Vagina (tissue), 2 donors: ENCODE measurements at places on chromosomes 7 and 10.

DNA sequence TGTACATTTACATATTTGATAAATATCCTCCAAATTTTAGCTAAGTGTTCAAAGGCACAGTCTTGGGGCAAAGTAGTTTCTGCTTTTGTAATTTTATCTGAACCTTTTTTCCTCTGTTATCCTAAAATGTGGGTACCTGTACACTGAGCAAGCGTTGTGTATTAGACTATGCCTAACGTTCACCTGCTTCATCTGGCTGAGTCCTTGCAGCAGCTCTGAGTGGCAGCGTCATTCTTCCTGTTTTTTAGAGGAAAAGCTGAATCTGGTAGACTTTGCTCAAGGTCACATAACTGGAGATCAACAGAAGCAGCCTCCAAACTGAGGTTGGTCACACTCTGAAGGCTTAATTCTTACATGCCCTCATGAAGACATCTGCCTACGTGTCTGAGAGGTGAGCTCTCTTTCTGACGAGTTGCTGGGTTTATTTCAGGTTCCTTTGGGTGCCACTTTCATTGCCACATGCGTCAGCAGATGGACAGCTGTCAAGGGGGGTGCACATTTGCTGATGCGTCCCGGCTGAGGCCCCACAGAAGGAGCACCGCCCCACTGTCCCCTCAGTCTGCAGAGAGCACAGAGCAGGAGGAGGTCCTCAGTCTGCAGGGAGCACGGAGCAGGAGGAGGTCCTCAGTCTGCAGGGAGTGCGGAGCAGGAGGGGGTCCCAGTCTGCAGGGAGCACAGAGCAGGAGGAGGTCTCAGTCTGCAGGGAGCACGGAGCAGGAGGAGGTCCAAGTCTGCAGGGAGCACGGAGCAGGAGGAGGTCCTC is 406.5 kb upstream of the SHH start:
- peak; percentile 77 for DNase-seq

DNA sequence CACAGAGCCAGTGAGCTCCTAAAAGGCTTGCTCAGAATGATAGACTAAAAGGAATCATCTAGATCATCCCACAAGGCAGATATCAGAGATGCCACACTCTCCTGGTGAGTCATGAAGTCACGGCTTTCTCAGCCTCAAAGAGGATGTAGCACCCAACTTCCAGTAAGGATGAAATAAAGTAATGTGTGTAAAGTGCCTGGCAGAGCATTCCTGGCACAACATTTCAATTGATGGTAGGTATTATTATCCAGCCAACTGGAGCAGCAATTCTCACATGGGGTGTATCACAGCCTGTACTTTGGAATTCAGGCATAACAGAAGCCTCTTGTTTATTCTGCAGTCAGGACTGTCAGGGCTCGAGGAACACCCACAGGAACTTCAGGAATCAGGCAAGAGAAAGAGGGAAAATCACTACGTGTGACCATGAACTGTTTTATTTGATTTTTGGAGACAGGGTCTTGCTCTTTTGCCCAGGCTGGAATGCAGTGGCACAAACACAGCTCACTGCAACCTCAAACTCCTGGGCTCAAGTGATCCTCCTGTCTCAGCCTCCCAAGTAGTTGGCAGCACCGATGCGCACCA is 5.3 kb upstream of the NAT16 start:
- DNase-seq = no peak

DNA sequence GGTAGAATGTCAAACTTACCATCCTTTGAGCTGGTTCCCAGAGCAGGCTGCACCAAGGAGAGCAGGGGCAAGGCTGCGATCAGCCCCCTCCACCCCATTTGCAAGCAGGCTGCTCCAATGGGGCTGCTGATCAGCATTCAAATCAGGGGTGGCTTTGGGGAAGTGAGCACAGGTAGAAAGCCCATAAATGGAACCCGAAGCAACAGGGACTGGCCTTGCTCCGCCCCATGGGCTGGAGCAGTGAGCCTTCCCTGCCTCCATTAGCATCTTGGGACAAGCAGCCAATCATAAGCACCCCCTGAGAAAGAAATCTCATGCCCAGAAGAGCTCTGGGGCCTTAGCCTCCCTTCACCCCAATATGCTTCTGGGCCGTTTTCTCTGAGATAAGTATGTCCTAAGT is 4.0 kb upstream of the PKD1L1 start:
- DNase-seq = no peak

GRCh38 chr10:73744664-73744975 is 448 bp downstream of the SEC24C start:
- DNase-seq = no peak

- no peak for DNase-seq
These were observed 97.2 kb upstream of the CDK1 start for GRCh38 chr10:60681103-60681502.

DNA sequence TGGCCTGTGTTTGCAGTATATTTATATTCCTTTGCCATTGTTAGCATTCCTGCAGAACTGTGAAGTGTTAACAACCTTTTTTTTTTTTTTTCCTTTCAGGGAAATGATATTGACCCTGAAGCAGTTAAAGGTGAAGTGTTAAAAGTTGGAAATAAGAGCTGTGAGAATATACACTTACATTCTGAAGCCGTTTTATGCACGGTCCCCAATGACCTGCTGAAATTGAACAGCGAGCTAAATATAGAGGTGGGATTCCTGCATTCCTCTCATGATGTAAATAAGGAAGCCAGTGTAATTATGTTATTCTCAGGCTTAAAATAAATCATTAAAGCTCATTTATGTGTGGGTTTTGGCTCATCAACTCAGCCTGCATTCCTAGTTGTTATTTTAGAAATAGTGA is 92.8 kb upstream of the CAPZA2 start:
- no peak for DNase-seq

DNA sequence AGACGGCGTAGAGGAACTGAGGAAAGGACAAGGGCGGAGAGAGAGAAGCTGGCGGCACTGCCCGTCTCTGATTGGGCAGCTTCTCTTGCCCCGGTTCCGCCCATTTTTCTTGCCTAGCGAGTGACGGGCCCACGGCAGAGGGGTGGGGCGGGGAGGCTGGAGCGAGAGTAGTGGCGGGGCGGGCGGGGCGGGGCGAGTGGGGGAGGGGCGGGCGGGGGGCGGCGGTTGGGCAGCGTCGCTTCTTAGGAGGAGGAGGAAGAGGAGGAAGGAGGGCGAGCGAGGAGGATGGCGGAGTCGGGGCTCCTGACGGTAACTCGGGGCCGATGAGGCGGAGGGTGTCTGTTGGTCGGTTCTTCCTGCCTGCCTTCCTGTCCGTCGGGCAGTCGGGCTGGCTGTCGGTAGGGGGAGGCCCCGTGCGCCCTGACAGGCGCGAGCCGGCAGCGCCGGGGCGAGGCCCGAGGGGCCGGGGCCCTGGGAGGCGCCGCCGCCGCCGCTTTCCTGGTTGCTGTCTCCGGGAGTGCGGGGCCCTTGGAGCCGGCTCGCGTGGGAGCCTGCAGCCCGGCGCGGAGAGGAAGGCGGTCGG is at the start of gene SHOC2:
TSS of gene SHOC2 (plus strand) at position 256 of the 583 bp plus-strand sequence. CDS start 44,755 bp downstream, outside the sequence.
- DNase-seq = peak; percentile 98

DNA sequence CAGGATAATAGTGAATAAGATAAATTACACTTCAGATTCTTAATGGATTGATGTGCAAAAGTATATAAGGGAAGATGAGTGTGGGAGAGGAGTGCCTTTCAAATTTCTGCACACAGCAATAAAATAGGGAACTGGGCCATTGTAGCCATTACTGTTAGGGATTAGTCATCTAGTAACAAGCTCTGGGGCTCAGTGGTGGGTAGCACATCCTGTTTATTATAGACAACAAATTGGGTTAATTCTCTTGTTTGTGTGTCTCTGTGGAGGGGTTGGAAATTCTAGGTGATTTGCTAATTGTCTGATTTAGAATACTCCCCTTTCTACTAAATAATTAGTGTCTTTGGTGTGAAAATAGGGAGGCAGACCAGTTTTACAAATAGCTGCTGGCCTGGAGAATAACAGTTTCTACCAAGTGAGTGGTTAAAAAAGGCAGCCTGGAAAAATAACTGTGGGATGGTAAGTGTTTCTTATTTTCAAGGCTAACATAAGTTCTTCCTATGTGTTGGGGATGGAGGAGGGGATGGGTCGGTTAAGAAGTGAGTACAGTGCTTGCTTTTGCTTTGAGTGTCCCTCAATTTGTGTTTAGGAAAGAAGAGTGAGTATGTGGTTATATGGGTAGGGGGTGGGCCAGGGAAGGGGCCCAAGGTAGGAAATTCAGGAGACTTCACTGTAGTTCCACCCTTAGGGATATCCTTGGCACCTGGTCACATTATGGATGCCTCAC is 43.3 kb upstream of the TMEM248 start:
- DNase-seq = no peak

DNA sequence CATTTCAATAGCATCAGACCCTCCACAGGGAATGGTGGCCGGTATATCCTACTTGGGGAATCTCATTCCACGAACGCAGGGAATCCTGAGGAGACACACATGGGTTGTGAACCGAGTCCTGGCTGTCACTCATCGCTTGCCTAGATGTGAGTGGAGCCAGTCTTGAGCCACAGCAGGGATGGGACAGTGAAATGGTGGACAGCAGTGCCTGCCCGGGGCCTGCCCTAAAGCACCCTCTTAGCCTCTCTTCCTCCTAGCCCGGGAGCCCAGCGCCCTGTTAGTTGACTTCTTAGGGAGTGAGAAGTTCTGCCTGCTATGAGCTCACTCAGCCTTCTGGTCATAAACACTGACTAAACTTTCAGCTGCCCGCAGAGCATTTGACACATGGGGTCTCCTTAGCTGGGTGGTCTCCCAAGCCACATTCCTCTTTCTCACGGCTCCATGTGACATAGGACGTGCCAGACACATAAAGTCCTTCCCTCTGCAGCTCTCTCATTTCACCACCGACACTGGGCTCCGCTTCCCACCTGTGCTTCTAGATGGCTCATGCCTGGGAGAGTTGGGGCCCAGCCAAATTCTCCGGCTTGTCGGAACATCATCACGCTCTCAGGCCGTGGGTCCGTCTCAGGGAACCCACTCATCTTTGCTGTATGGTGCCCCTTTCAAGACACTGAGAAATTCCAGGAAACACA is 60.9 kb downstream of the TCERG1L start:
- no peak for DNase-seq

DNA sequence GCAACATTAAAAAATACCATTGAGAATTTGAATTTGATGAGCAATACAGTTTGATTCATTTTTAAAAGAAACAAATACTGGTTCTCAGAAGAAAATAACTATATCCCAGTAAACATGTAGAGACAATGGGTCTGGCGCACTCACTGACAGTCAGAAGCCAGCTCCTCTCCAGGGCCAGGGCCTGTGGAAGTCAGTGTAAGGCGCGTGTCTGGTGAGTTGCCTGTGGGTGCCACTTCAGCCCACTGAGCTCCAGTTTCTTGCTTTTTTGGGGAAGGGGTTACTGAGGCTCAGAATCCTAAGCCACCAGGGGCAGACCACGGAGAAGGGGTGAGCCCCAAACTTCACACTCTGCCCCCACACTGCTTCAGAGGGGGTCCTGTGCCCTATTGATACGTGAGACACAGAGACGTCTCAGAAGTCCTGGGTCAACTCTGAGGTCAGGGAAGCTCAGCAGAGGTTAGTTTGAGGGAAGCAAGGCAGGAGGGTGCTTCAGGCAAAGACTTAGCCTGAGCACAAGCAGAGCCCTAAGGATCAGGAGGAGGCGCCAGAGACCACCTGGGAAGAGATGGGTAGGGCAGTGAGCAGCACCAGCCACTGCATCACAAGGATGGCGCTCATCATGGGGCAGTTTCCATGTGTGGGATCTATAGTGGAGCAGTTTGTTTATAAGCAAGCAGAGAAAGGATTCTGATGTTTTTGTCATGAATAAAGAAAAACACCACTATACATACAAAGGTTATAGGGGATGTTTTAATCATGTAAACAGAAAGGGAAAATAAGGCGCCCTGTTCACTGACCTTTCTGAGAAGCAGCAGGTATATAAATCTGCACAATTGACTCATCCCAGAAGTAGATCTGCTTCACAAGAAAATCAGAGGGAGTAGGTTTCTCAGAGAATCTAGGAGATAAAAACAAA is 95.7 kb downstream of the PKD1L1 start:
- DNase-seq = no peak

DNA sequence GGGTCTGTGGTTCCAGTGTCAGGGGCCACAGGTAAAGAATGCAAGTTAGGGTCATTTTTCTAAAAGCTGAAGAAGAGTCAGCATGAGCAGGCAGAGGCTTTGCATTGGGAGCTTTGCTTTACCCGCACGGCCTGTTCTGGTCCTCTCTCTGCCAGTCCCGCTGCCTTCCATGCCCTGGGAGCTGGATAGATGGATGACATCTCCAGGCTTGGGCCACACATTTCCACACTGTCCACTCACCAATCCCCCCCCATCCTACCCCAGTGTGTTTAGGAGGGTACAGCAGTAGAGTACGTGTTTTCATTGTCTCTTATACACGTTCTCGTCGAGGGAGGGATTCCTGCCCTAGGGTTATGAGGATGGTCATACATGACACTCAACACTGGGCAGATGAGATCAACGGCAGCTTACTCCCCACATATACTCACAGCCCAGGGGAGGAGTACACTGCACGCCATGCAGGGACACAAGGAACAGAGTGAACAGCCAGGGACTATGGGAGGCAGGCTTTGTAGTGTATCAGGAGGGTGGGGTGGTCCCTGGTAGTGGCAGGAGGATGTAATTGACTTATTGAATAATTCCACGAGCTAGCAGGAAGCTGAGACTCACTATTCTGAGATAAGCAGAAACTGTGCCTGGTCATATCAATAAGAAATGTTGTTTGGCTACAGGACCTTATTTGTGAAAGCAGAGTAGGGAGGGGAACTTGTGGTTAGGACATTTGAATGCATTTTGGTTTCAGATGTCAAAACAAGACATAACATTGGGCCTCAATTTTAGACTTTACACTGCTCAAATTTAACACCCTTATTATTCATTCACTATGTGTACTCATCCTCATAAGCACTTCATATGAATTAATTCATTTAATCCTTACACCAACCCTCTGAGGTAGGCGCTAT is 36.6 kb downstream of the PLPP4 start:
- peak; percentile 93 for DNase-seq

DNA sequence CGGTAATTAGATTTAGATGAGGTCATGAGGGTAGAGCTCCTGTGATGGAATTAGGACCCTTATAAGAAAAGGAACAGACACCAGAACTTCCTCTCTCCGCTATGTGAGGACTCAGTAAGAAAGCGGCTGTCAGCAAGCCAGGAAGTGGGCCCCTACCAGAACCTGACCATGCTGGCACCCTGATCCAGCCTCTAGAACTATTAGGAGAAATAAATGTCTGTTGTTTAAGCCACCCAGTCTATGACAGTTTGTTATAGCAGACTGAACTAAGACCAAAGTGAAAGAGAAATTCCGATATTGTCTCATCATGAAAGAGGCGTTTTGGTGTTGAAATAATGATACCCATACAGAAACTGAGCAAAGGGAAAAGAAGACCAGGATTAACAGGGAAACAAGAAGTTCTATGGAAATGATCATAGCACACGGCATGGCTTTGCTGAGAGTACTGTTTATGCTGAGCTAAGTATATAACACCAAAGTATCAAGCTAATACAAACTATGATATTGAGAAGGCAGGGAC is 9.2 kb downstream of the CLEC2L start:
- DNase-seq = no peak

GRCh38 chr7:70630440-70630817 is 501.5 kb upstream of the GALNT17 start:
- no peak for DNase-seq

- no peak for DNase-seq
These were observed 73.3 kb downstream of the NDUFB2 start for GRCh38 chr7:140769852-140770251.
